ENCODE measurements at places on chromosomes 7 and 10. TPM values are rescaled to one million over a fixed set of nuclear protein-coding genes. Genes with fewer than 3 reads are reported as not detected.

The NEURL1 gene
- 0.10 TPM for total RNA-seq

- DNase-seq, result no peak
Measured at GRCh38 chr7:108016841-108017775, 14.1 kb upstream of the LAMB1 start.

The KIFBP gene
- total RNA-seq, result 45.9 TPM

GRCh38 chr7:140448781-140449480 is 30.4 kb downstream of the MKRN1 start:
- no peak for DNase-seq

- DNase-seq, result peak; percentile 88
Measured at GRCh38 chr10:110501142-110501937, 3.6 kb downstream of the DUSP5 start.

DNA sequence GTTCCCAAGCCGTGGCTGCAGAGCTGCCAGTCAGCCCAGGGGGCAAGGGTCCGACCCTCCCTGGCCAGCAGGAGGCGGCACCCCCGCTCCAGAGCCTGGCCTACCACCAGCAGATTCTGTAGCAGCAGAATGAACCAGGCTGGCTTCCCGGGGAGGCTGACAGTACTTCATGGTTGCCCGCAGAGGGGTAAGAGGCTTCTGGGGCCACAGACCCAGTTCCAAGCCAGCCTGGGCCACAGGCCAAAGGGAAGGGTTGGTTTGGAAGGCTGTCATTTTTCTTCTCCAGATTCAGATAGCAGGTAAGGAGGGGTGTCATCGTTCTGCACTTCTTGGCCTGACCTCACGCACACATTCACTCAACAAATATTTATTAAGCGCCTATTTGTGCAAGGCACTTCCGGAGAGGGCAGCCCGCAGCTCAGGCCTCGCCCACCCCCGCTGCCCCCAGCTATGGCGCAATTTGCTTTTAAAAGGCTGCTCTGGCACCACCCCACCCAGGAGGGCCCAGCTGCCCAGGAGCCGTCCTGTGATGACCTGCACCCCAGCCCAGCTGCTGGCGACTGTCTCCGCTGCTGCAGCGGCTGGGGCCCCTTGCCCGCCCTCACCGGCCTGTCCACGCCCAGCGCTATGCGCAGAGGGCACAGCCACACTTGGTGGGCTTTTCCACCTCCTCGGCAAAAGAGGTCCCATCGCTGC is 168.5 kb downstream of the LCOR start:
- no peak for DNase-seq

The CRHR2 gene
- total RNA-seq, result not detected

GRCh38 chr10:79116368-79116767 is 47.6 kb downstream of the ZMIZ1 start:
- DNase-seq, result no peak
